ENCODE measurements at places on chromosomes 3 and 15.

- peak; percentile 55 for DNase-seq
These were observed 91.5 kb downstream of the CD47 start for GRCh38 chr3:107999215-107999775.

DNA sequence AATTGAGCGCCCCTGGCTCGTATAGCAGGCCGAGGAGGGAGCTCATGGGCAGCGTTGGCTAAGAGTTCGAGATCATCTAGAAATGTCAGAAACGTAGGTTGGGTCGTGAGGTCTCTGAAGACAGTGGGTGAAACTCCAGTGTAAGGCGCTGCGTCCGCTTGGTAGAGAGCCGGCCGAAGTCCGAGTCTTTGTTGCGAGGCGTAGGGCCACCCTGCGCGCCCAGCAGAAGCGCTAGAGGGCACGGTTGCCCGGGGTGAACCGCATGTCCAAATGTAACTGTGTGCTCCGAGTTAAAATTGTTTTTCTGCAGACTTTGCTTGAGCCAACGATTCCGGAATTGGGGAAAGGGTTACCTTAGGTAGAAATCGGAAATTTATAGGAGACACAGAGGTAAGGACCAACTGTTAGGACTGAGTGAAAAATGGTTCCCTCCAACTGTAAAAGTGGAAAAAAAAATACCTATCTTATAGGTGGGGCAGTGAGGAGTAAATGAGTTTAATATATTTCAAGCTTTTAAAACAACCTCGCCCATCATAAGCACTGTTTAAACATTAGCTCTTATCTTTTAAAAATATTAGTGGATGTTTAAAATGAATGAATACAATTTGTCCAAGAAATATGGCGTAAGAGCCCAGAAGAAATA, 993 bp upstream of the SIAH2 start:
- DNase-seq: peak; percentile 72

DNA sequence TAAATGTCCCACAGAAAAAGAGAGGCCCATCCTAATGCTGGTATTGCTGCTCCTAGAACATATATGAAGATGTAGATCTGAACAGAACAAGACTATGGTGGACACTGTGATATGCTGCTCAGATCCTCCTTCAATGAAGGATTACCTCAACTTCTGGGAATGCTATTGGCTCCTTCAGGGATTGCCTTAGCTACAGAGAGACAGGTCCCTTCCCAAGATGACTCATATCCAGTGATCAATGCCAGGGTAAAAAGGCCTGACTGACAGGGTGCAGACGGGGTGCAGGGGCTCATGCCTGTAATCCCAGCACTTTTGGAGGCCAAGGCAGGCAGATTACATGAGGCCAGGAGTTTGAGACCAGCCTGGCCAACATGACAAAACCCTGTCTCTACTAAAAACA, 20.5 kb upstream of the STAG1 start:
- DNase-seq: peak; percentile 43

GRCh38 chr3:108461661-108462111, 48.7 kb downstream of the MYH15 start:
- DNase-seq: no peak

GRCh38 chr3:183862610-183863009, 22.1 kb downstream of the PARL start:
- no peak for DNase-seq

GRCh38 chr3:38755130-38755529, 60.9 kb downstream of the SCN10A start:
- DNase-seq: peak; percentile 10

DNA sequence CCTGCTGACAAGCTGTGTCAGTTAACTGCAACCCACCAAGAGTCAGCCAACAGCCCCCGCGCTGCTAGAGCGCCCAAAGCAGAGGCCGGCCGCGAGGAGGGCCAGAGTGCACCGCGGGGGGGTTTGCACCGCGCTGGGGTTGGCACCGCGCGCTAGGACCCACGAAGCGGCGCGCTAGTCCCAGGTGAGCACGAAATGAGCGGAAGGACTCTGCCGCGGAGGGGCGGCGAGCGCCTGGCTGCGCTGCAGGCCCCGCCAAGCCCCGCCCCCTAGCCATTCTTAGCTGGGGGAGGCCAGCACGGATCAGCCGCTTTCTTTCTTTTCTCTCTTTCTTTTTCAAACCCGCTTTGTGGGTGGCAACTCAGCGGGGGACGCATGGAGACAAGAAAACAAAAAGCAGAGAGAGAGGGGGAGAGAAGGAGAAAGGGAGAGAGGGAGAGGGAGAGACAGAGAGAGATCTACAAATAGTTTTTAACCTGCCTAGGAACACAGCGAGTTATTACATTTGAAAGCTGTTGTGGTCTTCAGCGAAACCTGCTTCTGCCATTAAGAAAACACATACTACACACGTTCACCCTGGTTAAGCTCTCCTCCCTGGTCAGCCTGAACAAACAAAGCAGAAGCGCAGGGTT, 6.9 kb upstream of the FOXB1 start:
- DNase-seq: no peak

DNA sequence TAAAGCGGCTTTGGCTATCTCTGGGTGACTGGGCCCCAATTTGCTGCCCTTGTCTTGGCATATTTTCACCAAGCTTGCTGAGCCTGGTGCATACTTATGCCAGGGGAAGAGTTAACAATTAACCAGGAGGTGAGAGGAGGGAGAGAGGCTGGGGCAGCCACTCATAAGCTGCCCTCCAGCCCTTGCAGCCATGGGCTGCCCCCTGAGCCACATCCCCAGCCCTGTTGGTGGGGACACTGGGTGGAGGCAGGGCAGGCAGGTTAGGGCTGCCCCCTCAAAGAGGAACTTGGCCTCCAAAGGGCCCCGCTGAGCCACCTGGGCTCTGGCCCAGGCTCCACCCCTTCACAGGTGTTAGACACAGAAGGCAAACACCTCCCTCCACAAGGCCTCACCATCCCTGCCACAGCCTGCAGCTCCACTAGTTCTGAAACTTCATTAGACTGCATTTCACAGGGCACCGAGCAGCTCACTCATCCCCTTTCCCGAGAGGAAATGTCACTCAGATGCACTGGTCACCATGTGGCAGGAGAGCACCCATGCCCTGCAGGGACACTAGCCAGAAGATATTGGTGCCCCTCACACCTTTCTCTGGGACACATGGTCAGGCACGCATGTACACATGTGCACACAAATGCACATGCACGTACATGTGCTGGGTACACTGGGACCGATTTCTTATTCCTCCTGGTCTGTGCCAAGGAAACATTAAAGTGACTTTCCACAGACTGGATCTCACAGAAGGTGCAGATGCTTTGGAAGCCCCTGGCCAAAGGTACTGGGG, 20.2 kb downstream of the AMOTL2 start:
- no peak for DNase-seq

GRCh38 chr3:18745472-18745871, 320.3 kb upstream of the SATB1 start:
- DNase-seq: no peak

DNA sequence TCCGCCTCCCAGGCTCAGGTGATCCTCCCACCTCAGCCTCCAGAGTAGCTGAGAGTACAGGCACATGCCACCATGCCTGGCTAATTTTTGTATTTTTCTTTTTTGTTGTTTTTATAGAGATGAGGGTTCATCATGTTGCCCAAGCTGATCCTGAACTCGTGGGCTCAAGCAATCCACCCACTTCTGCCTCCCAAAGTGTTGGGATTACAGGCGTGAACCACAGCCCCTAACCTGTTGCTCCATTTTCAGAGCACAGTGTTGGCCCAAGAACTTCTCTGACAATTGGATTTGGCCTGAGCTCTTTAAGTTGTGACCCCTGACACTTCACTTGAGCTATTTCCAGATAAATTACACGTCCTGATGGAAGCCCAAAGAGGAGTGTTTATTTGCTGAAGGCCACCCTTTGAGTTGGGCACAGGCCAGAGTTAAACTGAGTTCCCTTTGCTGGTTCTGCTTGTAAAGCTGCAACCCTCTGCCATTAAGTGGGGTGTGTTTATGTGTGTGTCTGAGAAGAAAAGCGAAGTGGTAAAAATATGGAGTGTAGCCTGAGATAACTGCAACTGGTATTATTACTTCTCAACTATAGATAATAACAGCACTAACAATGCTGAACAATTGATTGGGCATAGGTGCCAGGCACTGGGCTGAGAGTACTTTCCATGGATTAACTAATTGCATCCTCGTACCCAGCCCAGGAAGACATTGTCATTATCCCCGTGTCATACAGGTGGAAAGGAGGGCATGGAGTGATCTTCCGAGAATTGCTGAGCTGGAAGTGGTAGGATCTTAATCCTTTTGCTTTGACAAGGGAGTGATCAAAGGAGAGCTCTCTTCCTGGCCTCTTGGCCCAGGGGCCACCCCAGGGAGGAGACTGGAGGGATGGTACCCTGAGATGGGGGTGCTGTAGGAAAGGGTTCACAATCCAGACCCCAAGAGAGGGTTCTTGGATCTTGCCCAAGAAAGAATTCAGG, 91.5 kb upstream of the PROK2 start:
- no peak for DNase-seq

DNA sequence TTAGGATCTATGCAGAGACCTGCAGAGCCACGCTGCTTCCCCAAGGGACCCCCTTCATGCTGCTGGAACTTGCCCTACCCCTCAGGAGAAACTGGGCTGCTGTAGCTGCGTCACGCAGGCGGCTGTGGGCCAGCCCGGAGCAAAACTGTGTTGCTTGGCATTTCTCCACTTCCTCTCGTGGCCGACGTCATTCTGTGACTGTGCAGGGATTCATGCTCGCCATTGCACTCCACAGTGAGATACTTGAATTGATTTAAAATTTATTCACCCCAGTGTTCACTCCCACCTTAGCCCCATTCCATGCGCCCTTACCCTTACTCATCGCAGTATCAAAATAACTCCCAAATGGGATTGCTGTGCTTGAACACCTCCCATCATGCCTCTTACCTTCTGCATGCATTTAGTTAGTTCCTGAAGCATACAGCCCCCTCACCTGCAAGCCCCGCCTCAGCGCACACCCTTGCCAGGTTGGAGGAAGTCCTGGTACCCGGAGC, 45.7 kb downstream of the TMEM44 start:
- DNase-seq: no peak

- peak; percentile 75 for DNase-seq
These were observed 68.5 kb downstream of the TMCC1 start for GRCh38 chr3:129824926-129825541.

- DNase-seq: no peak
These were observed 72.1 kb downstream of the OTOL1 start for GRCh38 chr3:161568671-161569070.

DNA sequence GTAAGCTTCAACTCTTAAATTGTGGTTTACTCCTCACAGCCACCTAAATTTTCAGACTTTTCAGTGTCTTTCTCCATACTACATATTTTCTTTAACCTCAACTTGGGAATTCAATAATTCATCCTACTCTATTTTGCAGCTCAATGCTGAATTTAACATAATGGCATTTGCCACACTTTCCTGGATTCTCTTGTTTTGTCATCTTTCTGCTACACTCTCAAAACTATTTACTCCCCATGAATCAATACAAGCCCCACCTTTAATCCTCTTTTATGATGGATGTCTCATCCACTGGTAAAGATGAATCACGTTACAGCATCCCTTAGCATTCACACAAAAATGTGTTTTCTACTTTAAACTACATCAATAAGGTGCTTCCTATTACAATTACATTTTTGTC, 19.6 kb upstream of the CHMP2B start:
- peak; percentile 23 for DNase-seq

GRCh38 chr3:4581124-4581424, 87.9 kb downstream of the ITPR1 start:
- no peak for DNase-seq

- no peak for DNase-seq
These were observed 32.2 kb downstream of the RORA start for GRCh38 chr15:61196711-61197586.

DNA sequence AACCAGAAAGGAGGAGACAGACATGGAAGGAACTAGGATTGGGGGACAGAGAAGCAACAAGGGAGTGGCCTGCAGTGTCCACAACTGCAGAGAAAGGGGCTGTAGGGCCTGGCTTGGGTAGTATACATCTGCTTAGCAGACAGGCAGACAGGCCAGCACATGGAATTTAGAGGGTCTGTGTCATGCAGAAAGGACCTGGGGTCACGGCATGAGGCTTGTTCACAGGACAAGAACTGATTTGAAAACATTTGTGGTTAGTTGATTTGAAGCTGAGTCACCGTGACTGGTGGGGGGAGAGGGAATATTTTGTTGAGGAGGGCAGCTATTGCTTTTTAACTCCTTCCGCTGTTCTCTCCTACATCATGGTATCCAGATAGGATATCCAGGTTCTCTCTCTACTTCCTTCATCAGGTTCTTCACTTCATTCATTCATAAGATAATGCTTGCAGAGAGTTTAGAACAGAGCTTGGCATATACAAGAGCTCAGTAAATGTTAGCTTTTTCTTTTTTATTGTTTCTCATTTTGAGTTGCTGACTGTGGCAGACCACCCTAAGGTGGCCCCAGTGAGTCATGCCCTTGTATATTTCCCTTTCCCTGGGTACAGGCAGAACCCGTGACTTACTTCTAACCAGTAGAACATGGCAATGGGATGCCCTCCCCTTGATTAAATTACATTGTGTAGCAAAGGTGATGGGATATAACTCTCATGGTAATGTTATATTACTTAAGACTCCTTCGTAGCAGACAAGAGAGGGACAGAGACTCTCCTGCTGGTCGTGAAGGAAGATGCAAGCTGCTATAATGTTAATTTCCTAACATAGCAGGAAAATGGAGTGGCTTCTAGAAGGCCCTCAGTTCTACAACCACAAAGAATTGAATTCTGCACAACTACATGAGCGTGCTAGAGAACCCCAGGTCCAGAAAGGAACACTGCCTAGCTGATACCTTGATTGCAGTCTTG, 95.0 kb upstream of the NMNAT3 start:
- DNase-seq: peak; percentile 65

DNA sequence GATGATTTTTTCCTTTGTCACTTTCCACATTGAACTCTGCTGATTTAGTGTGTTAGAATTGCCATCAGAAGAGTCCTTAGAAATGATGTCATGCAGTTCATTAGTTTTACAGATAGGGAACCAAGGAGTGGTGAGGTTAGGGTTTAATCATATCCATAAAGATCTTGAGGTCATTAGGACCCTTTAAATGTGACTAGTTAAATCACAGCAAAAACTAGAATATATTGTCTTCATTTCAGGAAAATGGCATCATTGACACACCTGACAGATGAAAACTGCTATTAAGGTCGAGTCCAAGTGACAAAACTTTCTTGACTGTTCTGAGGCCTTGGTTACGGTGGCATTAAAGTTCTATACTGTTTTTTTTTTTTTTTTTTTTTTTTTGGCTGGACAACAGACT, 50.5 kb downstream of the MBNL1 start:
- DNase-seq: no peak

GRCh38 chr15:31347067-31347975, 20.7 kb downstream of the KLF13 start:
- DNase-seq: no peak

DNA sequence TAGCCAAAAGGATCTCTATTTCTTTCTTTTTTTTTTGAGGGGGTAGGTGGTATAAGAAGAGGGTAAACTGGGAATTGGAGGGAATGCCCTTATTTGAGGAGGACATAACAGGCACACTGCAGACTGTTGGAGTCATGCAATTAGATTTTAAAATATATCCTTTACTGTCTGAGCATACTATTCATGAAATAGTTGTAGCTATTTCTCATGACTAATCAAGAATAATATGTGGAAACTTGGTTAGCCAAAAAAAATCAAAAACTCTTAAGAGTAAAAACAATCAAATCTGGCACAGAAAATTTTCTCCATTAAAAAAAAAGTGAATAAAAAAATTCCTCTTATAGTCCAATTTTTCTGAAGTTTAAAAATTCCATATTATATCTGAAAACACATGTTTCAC, 174.9 kb downstream of the SCAPER start:
- no peak for DNase-seq

GRCh38 chr3:102018551-102018950, 169.2 kb downstream of the NFKBIZ start:
- DNase-seq: no peak

All from MCF 10A (cell line).